Hematopoietic multipotent progenitor cell treated with erythropoietin and hydrocortisone succinate and interleukin-3 and kit ligand, for 15 days (in vitro differentiated cells): ENCODE measurements at places on chromosomes 16 and 17.

DNA sequence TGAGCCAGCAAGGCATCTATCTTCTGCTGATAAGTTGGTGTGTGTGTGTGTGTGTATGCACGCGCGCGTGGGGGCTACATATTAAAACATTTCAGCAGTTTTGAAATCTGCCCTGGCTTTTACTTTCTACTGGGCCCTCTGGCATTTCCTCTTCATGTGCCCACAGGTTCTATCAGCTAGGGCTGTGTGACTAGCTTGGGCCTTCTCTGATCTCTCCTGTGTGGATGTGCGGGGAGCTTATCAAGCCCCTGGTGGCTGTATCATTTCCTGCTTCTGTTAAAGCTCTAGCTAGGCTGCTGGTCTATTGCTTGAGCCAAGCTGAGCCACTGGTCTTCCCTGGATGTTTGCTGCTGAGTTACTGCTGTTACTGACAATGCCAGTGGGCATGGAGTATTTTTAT lies 132.5 kb downstream of the AATF start:
- DNase-seq: no peak

- DNase-seq: no peak
Measured at GRCh38 chr16:57878586-57878985, 76.3 kb upstream of the KIFC3 start.

DNA sequence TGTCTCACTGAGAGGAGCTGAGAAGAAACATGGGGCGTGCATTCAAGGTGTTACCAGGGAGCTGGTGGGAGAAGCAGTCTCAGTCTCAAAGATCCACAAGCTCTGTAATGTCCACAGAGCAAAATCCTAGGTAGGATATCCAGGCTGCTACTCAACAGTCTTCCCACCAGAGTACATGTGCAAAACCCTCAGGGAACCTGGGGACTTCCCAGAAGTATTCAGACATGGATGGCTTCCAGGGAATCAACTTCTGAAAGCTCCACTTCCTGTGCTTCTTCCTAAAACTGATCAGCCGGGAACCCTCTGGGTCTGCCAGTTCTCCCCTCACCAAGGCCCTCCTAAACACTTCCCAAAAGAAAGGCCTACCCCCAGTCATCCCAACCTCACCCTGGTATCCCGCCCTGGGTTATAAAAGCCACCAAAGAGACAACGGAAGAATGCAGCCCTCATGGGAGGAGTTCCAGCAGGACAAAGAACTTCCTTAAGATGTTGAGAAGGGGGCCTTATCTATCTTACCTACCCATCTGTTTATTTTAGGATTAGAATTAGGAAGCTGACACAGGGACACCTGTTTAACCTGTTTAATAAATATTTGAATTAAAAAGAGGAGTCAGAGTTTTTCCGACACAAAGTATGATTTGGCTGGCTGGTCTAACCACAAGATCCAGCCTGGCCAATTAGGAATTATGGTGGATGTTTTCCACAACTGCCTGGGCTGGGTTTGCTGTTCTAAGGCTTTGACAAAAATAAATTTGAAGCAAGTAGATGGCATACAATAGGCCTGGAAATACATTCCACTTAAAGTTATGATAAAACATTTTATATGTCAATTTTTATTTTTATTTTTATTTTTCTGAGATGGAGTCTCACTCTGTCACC lies 37.0 kb downstream of the CUEDC1 start:
- DNase-seq: no peak

GRCh38 chr16:66155933-66156332 lies 210.6 kb upstream of the CDH5 start:
- DNase-seq: no peak

GRCh38 chr16:80369138-80369958 lies 171.4 kb upstream of the DYNLRB2 start:
- no peak for DNase-seq

DNA sequence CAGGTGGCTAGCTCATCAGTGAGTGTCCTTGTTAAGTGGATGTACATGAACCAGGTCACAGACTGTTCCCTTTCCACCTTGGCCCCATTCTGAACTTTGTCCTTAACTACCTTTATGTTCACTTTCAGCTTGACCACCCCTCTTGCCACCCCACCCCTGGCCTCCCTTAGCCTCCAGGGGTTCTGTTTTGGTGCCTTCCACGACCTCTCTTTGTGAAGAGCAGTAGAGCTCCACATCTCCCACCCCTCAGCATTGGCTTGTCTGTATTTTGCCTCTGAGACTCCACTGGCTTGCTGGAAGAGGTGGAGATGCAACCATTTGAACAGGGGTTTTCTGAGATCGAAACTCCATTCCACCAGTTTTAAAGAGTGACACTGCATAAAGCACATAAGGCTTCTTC lies 123.5 kb downstream of the RGS9 start:
- DNase-seq: no peak

DNA sequence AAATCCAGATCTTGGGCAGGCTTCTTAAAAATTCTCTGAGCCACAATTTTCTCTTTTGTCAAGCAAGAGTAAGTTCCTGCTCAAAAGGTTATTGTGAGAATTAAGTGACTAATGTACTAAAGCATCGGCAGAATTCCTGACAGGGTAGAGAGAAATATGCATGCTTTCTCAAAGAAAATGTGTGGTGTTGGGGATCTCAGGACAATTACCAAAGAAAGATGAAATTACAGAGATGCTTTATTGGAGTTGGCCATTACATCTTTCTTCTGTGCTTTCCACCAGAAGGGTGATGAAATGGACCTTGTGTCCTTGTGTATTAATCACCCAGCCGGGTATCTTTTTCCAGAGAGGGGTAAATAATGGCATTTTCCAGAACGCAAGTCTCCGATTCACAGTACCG lies 1.7 kb upstream of the USP43 start:
- DNase-seq: no peak
